ENCODE measurements at places on chromosomes 7 and 10. TPM values are rescaled to one million over a fixed set of nuclear protein-coding genes. Genes with fewer than 3 reads are reported as not detected.

GRCh38 chr7:66236713-66237303 lies 31.7 kb downstream of the TPST1 start:
- DNase-seq = no peak

- no peak for DNase-seq
These were observed 10.3 kb downstream of the MAT1A start for GRCh38 chr10:80279146-80279545.

- no peak for DNase-seq
These were observed 126.7 kb downstream of the TSPAN12 start for GRCh38 chr7:120731271-120731670.

DNA sequence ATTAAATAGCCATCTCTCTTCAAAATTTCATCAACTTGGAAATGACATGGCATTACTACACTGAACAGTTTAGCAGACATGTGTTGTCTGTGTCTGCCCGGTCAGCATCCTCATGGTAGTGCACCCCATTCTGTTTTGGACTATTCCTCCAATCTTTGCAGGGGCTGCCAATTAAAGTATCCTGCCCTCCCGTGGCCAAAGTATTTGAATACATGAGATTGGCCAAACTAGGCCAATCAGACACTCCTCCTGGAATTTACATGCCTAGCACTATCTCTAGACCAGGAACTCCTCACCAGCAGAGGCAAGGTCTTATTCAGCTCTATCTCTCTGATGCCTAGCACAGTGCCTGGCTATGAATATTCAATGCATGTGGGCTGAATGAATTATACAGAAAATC lies 4.4 kb downstream of the SHTN1 start:
- DNase-seq = no peak

DNA sequence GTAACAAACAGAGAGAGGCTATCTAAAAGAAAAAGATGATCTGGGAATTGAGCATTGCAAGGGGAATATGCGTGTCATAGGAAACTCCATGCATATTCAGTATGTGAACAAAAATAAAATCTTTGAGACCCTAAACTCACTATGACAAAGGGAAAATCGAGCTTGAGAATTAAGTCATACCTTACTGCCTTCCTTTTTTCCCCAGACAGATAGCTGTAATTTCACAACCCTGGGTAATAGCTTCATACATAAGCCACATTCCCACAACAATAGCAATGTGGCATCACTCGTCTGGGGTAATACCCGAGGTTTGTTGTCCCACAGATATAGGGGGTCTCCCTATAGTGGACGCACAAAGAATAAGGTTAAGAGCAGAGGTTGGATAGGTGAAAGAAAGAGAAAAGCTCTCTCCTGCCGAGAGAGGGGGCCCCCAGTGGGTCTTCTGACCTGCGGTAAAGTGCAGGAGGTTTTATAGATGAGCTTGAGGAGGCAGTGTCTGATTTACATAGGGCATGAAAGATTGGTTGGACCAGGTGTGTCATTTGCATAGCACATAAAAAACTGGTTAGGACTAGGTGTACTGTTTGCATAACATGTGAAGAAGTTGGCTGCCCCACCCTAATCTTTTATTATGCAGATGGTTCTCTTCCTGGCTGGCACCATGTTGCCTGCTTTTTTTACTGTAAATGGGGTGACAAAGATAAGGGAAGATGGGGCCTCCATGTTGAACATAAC lies 11.6 kb downstream of the CYP3A43 start:
- DNase-seq = no peak

DNA sequence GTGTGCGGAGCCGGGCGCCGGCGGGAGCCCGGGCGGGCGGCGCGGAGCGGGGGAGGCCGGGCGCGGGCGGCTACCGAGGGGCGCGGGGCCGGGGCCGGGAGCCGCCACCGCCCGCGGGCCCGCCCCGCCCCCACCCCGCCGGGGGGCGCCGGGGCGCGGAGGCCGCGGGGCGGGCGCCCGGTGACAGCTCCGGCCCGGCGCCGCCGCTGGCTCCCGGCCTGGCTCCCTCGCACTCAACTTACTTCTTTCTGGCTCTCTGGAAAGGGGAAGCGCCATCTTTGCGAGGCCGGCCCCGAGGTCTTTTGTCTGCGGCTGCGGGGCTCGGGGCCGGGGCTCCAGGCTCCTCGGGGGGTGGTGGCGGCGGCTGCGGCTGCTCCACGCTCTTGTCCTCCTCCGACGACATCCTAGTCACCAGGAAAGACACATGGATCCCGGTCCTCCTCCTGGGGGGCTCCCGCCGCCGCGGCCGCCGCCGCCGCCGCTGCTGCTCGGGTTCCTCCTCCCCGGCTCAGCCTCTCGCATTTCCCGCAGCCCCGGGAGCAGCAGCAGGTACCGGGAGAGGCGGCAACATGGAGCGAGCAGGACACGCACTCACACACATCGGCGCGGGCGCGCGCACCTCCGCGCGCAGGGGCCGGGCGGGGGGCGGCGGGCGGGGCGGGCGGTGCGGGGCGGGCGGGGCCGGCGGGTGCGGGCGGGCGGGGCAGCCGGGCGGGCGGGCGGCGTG lies at the start of gene KMT2C:
TSS of gene KMT2C (minus strand) at position 620 of the 727 bp plus-strand sequence. CDS start at position 403, 217 bp downstream.
- no peak for DNase-seq

- DNase-seq = no peak
These were observed 164.7 kb downstream of the CPEB3 start for GRCh38 chr10:92126100-92126650.

DNA sequence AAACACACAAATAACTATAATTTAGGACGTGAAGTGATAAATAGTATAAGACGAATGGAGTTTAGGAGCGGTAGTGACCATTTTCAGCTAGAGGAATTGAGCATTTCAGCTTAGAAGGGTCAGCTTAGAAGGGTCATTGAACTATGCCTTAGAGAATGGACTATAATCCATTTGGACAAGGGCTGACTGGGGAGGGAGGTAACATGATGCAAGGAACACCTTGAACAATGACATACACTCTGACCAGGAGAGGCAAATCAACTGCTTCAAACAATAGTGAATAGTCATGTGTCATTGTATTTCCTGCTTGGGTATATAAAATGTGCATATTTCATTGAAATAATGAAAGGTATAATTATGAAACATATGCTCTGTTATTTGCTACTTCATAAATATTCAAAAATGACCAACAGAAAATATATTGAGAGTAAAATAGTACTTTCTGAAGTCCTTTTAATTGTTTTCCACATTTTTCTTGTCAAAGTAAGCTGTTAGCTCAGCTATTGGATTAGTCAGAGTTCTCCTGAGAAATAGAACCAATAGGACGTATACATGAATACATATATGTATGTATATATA lies 40.5 kb upstream of the WASL start:
- DNase-seq = no peak

GRCh38 chr10:73774637-73775036 lies 7.2 kb upstream of the CHCHD1 start:
- DNase-seq = no peak

- no peak for DNase-seq
These were observed 173.2 kb upstream of the KIAA1217 start for GRCh38 chr10:24035761-24036160.

DNA sequence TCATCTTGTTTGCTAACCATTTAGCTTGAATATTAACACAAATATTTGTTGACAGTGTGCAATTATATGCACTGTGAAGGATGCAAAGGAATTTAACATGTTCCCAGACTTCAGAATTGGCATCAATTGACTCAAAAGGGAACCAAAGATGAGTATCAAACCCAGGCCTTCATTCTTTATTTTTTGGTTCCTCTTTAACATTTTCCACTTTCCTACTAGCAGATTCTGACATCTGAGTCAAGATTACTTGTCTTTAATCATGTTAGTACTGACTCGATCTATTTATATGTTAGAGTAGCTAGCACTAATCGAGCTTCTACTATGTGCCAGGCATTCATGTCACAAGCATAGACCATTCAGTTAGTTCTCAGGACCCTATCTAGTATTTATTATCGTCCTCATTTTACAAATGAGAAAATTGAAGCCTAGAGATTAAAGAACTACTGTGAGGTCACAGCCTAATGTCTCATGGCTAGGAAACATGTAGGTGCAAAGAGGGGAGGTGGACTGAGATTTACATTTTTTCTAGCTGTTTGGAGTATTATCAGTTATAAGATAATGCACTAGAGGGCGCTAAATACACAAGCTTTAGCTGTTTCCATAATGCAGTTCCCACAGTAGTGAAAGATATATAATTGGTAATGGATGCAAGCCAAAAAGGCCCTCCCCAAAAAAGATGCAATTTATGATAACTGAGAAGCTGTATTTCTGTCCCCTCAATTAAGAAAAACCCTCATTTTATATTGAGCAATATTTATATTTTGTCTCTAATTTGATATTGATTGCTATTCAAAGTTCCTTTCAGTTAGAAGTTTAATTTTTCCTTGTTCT lies 32.9 kb upstream of the KMT2E start:
- no peak for DNase-seq

DNA sequence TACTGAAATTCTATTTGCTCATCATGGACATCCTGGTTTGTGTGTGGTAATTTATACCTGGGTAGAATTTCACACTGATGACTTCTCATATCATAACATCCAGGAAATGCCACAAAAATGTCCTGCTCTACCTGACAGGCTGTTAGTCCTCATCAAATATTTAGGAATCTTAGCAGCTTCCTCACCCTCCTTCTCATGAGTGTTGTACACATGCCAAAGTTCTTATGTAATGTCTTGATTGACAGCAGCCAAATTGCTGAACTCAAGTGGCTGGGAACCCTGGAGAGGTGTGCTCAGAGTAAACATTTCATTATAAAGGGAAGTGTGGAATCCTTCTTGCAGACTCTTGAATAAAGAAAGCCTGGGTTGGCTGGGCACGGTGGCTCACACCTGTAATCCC lies 8.9 kb downstream of the EEPD1 start:
- no peak for DNase-seq

Gene BAMBI
- 33.7 TPM for total RNA-seq

Gene SPACDR
- not detected for total RNA-seq

Gene C10orf62
- not detected for total RNA-seq

Gene ARID5B
- 52.5 TPM for total RNA-seq

Gene FRAT1
- 1.2 TPM for total RNA-seq
